ENCODE measurements at places on chromosomes 7 and 10. TPM values are rescaled to one million over a fixed set of nuclear protein-coding genes. Genes with fewer than 3 reads are reported as not detected.

DNA sequence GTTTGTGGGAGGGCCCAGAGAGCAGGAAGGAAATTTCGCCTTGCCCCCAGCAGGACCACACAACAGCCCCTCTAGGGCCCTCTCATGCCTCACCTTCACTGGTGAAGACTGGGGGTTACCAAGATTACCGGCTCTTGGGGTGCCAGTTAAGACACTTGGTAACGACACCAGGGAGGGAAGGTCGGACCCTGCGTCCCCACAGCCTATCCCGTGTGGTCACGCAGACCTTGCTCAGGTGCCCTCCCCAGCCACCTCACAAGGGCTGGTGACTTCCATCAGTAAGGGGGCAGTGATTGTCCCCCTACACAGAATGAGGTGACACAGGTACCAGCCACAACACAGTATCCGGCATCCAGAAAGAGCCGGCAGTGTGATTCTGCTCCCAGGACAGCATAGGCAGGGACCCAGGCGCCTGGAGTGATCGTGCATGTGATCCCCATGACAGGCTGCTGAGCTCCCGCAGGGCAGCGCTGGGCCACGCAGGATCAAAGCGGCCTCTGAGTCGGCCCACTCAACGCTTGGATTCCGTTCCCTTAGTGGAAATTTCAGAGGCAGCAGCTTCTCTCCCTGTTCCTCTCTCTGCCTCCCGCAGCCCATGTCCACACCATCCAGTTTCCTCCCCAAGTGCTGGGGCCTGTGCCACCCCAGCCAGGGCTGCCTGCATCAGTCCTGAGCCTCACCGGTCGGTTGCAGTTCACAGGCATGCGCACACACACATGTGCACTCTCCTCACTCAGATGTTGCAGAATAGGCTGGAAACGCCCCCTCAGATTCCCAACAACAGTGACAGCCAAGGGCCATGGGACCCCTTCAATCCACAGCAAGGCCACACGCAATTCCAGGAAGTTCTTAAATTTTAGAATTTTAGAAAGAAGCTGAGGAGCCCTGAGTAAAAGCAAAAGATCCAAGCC, 35.8 kb downstream of the CAMK2B start:
- no peak for DNase-seq

DNA sequence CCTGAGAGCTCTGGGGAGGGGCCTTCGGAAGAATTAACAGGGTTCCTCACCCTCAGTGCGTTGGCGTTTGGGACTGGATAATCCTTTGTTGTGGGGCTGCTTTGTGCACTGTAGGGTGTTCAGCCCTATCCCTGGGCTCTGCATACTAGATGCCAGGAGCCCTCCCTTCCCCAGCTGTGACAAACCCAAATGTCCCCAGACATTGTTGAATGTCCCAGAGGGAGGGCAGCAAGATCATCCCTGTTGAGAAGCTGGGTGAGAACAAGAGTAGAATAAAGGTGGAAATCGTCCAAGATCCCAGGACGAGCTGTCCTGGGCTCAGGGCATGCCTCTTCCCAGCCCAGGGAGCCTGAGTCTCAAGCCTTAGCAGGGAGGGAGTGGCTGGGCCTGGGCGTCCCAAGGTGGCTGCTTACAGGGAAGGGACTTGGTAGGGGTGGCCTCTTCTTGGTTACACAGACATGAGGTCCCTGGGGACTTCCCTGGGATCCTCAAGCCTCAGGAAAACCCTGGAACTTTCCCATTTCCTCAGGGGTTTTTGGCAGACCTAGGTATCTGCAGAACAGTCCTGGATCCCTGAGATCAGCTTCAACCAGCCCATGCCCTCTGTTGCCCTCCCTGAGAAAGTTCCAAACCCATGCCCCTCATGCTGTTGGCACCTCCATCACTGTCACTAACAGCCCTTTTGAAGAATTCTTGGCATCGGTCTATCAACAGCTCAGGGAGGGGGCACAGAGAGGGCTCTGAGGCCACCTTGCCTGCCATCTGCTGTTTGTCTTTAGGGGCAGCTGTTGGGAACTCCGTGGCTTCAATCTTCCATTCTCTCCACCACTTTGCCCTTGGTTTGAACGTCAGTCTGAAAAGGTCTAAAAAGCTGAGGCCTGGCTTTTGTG, 53.7 kb downstream of the GOLGA7B start:
- no peak for DNase-seq

- DNase-seq: no peak
These were observed 27.7 kb downstream of the ZCCHC24 start for GRCh38 chr10:79417731-79418130.

DNA sequence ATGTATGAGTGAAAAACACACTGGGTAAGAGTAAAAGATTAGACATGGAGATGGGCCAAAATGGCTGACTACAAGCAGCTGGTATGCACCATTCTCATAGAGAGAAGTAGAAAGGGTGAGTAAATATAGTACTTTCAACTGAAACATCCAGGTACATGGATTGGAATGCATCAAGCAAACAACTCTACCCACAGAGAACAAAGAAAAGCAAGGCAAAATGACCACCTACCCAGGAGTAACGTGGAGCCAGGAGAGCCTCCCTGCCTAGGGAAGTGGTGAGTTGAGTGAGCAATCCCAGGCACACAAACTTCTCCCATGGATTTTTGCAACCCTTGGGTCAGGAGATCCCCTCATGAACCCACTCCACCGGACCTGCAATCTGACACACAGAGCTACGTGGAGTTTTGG, 212.8 kb downstream of the PTN start:
- DNase-seq: no peak

GRCh38 chr7:132400561-132401142, 175.6 kb downstream of the PLXNA4 start:
- no peak for DNase-seq

- no peak for DNase-seq
These were observed 994 bp upstream of the CYP51A1 start for GRCh38 chr7:92135052-92135889.

- no peak for DNase-seq
These were observed 577 bp upstream of the DDX21 start for GRCh38 chr10:68955355-68955831.

- no peak for DNase-seq
These were observed 113.7 kb downstream of the SFMBT2 start for GRCh38 chr10:7297094-7297493.

GRCh38 chr7:25996006-25996408, 156.0 kb upstream of the NFE2L3 start:
- DNase-seq: no peak

- no peak for DNase-seq
These were observed 14.4 kb upstream of the PANK1 start for GRCh38 chr10:89659143-89660131.

GRCh38 chr10:12875100-12875499, 126.4 kb downstream of the CCDC3 start:
- DNase-seq: no peak

GRCh38 chr10:114962441-114962840, 24.4 kb downstream of the TRUB1 start:
- no peak for DNase-seq

- no peak for DNase-seq
These were observed 185.5 kb downstream of the BMPER start for GRCh38 chr7:34090816-34091215.

GRCh38 chr10:66941491-66941890, 15.7 kb downstream of the LRRTM3 start:
- no peak for DNase-seq

- no peak for DNase-seq
These were observed 81.0 kb upstream of the SLF2 start for GRCh38 chr10:100831742-100832141.

GRCh38 chr7:5712566-5712965, 68.9 kb downstream of the RNF216 start:
- DNase-seq: no peak

FGFR2 gene
- total RNA-seq: not detected

SPDYE6 gene
- total RNA-seq: not detected

RSPH10B2 gene
- 0.59 TPM for total RNA-seq

ITPRID1 gene
- not detected for total RNA-seq

SLC39A12 gene
- total RNA-seq: not detected

CALML5 gene
- not detected for total RNA-seq

GNG11 gene
- total RNA-seq: not detected

HOXA7 gene
- not detected for total RNA-seq

CH25H gene
- not detected for total RNA-seq

RNF32 gene
- 2.3 TPM for total RNA-seq
